ENCODE measurements at places on chromosomes 2 and 18.
A peak's percentile ranks its signal among the peaks of the same experiment; 100 is the strongest.

GRCh38 chr2:65583061-65583460 is 150.7 kb upstream of the SPRED2 start:
- no peak for DNase-seq

- DNase-seq, result no peak
Measured at GRCh38 chr2:53549497-53549896, 218.1 kb upstream of the CHAC2 start.

- peak; percentile 80 for DNase-seq
Measured at GRCh38 chr2:218284106-218284811, 8.0 kb downstream of the TMBIM1 start.

DNA sequence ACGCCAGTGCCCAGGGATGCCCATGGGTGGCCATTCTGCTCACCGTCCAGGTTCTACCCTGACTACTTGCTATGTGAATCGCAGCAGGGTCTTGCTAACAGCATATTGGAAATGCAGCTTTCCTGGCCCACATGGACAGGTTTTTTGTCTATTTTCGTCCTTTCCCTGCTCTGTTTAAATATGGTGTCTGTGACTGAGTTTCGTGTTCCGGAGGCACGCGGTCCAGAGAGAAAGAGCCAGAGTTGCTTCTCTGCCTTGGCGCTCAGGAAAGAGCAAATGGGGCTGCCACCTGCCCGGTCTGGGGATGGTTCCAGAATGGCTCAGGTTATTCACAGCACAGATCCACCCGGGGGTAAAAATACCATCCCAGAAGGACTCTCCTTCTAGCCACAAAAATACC is 456.2 kb downstream of the BCL11A start:
- no peak for DNase-seq

- no peak for DNase-seq
Measured at GRCh38 chr18:48065601-48065995, 135.1 kb upstream of the SMAD2 start.

DNA sequence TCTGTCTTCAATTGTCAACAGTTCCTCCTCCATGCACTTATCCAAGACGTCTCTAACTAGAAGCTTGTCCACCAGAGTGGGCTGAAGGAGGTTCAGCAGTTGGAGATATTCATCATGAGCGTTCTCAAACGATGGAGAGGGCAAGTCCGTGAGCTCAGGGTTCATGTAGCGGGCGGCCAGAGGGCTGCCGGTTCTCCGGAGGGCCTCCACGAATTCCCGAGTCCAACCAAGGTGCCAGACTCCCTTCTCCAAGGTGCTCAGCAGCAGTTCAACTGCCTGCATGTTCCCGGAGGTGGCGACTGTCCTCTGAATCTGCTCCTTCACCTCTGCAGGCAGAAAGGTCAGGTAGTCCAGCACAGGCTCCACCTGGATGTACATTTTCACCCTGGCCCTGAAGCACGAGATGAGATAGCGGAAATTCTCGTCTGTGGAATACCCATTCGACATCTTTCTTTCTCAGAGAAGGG is 590 bp downstream of the IFIH1 start:
- DNase-seq, result peak; percentile 15

DNA sequence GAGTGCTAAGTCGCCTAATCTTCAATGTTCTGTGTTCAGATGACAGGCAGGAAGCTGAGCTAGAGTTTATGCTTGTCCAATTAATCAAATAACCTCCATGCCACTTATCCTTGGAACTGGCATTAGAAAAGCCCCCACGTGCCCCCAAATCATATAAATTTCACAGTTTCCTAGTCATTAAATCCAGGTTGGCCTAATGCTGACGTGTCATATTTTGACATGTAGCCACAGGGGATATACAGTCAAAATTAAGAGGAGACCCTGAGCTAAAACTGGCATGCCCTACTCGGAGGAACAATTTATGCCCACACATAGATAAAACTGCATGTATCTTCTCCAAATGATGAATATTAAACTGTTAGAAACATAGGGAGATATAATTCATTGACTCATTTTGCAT is 101.0 kb downstream of the AFF3 start:
- DNase-seq, result no peak

DNA sequence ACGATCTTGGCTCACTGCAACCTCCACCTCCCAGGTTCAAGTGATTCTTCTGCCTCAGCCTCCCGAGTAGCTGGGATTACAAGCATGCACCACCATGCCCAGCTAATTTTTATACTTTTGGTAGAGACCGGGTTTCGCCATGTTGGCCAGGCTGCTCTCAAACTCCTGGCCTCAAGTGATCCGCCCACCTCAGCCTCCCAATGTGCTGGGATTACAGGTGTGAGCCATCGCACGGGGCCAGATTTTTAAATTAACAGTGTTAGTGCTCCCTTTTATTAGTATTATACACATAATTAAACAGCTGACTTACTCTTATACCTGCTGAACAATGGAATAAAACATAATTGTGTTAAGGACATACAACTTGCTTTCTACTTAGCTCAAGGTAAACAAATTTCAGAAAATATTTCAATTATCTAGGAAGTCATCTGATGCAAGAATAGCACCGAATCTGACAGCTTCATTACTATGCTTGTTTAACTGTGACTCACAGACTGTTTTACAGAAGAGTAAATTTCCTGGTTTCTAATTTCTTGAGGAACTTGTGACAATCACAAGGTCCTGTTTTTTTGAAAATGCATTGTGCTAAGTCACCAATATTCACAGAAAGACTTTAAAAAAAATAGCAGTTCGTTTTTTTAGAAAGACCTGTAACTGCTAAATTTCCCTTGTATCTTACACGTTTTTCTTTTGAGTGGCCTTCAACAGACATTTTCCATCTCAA is 51.2 kb downstream of the SPIRE1 start:
- DNase-seq, result no peak

DNA sequence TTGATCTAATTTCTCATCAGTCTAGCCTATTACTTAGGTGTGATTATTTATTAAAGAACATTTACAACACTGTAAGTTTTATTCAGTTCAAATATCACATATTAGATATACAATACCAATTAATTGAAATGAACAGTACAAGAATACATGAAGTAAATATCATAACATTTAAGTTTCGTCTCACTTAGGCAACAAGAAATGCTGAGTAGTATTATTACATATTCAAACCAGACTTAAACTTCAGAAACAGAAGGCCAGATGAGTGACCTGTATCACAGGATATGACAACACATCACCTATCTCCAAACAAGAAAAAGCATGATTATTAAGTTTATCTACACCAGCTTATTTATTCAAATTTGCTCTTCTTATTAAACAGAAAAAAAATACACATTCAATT is 48.9 kb downstream of the LONRF2 start:
- no peak for DNase-seq

All from H54 (cell line).